ENCODE measurements at places on chromosomes 2 and 18. TPM values are rescaled to one million over a fixed set of nuclear protein-coding genes. Genes with fewer than 3 reads are reported as not detected.
A peak's percentile ranks its signal among the peaks of the same experiment; 100 is the strongest.

GRCh38 chr2:133139847-133140533 lies 428.3 kb downstream of the NCKAP5 start:
- no peak overlapping the region for H3K4me3 ChIP-seq
- H3K27me3 ChIP-seq: no peaks in the 10 kb centered on the region
- H3K36me3 ChIP-seq: no peaks in the 10 kb centered on the region
- no peak overlapping the region for H3K27ac ChIP-seq

GRCh38 chr18:35397976-35398375 lies 20.8 kb upstream of the ZNF396 start:
- H3K4me3 ChIP-seq: no peak overlapping the region
- H3K36me3 ChIP-seq: no peaks in the 10 kb centered on the region
- DNase-seq: no peak
- no peak overlapping the region for H3K27ac ChIP-seq
- no peaks in the 10 kb centered on the region for H3K4me1 ChIP-seq
- H3K27me3 ChIP-seq: no peaks in the 10 kb centered on the region

- H3K4me3 ChIP-seq: no peak overlapping the region
- H3K4me1 ChIP-seq: no peaks in the 10 kb centered on the region
- DNase-seq: no peak
- no peaks in the 10 kb centered on the region for H3K27me3 ChIP-seq
- H3K27ac ChIP-seq: no peak overlapping the region
Measured at GRCh38 chr2:224922142-224922727, 120.0 kb downstream of the DOCK10 start.

GRCh38 chr2:199273042-199273511 lies 184.7 kb downstream of the SATB2 start:
- H3K4me3 ChIP-seq: no peak overlapping the region
- no peaks in the 10 kb centered on the region for H3K36me3 ChIP-seq
- peaks cover 6% of the 10 kb centered on the region for H3K4me1 ChIP-seq

DNA sequence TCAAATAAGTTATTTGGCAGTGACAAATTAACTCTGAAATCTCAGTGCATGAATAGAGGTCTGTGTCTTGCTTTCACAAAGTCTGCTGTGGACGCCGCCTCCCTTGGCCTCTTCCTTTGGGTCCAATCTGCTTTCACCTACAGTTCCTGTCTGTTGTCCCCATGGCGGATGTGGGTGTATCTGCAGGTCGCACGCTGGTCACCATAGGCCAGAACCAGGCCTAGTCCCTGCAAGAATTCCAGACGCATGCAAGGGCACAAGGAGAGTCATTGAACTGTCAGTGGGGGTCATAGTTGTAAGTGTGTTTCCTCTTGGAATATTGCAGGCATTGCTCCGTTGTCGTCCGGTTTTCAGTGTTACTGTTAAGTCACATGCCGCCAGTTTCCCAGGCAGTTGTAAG lies 7.4 kb downstream of the SOCS6 start:
- no peak overlapping the region for H3K4me3 ChIP-seq
- no peaks in the 10 kb centered on the region for H3K27me3 ChIP-seq
- no peak for DNase-seq
- H3K4me1 ChIP-seq: peaks cover 10% of the 10 kb centered on the region

GRCh38 chr2:171319164-171319810 lies 114.5 kb downstream of the METTL8 start:
- H3K27me3 ChIP-seq: no peaks in the 10 kb centered on the region
- peaks cover 21% of the 10 kb centered on the region for H3K36me3 ChIP-seq
- H3K4me3 ChIP-seq: peak overlapping the region; percentile 35
- peak overlapping the region; percentile 97 for H3K27ac ChIP-seq
- DNase-seq: peak; percentile 50

DNA sequence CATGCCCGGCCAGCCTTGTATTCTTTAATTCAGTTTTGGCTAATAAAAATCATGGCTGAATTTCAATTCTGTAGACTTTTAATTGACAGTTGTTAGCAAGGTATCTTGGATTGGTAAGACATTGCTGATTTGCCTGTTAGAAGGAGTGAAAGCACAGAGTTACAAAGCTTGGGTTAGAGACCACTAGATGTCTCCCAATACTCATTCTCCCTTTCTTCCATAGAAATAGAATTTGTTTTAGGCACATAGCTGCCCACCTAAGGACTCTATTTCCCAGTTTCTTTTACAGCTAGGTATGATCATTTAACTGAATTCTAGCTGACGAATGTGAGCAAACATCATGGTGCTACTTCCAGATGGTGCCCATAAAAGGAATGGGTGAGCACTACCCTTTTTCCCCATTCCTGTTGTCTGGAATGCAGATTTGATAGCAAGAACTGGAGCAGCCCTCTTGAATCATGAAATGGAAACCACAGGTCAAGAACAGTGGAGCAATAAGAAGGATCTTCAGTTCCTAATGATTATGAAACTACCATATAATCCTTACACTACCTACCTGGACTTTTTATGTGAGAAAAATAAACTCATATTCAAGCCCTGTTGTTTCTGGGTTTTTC lies 17.5 kb downstream of the PECR start:
- H3K4me1 ChIP-seq: no peaks in the 10 kb centered on the region
- no peak overlapping the region for H3K27ac ChIP-seq
- no peaks in the 10 kb centered on the region for H3K27me3 ChIP-seq
- H3K4me3 ChIP-seq: no peak overlapping the region
- no peak for DNase-seq

DNA sequence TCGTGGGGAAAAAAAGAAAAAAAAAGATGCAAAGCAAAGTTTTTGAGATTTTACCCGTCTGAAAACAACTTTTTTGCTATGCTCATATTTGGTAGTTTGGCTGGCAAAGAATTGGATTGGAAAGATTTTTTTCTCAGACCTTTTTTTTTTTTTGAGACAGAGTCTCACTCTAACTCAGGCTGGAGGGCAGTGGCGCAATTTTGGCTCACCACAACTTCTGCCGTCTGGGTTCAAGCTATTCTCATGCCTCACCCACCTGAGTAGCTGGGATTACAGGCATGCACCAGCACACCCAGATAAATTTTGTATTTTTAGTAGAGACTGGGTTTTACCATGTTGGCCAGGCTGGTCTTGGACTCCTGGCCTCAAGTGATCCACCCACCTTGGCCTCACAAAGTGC lies 56.3 kb upstream of the TANC1 start:
- H3K4me1 ChIP-seq: no peaks in the 10 kb centered on the region
- no peaks in the 10 kb centered on the region for H3K27me3 ChIP-seq
- no peak for DNase-seq
- no peaks in the 10 kb centered on the region for H3K36me3 ChIP-seq

Gene CCDC74B
- 6.7 TPM for total RNA-seq

GRCh38 chr18:59233017-59233410 lies 13.1 kb downstream of the GRP start:
- no peaks in the 10 kb centered on the region for H3K4me1 ChIP-seq
- DNase-seq: no peak
- no peak overlapping the region for H3K4me3 ChIP-seq
- H3K27ac ChIP-seq: no peak overlapping the region
- H3K27me3 ChIP-seq: no peaks in the 10 kb centered on the region
- no peaks in the 10 kb centered on the region for H3K36me3 ChIP-seq

GRCh38 chr2:290090-290722 lies 2.3 kb upstream of the ALKAL2 start:
- DNase-seq: peak; percentile 78
- H3K27me3 ChIP-seq: peaks cover 8% of the 10 kb centered on the region
- peaks cover 6% of the 10 kb centered on the region for H3K4me1 ChIP-seq
- H3K36me3 ChIP-seq: no peaks in the 10 kb centered on the region
- H3K4me3 ChIP-seq: peak overlapping the region; percentile 57
- H3K27ac ChIP-seq: no peak overlapping the region

DNA sequence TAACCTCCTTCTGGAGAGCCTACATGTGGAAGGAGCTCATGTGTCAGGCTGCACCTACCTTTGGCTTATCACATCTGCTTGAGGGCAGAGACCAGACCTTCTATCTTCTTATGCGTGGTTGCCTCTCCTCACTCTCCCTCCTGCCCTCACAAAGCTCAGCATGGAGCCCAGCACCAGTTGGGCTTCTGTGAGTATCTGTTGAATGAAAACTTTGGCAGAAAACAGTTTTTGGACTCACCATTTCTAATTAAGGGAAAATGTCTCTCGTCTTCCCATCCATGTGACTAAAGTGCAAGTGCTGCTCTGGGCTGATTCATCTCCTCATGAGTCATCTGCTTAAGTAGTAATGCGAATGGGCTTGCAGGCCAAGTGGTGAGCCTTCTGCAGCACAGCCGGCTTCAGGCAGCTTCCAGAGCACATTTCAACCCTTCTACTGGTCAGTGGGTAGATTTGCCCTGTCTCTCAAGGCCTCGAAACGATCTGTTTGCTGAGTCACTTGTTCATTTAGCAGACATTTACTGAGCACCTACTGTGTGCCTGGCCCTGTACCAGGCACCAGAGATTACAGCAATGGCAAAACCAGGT lies 102.6 kb downstream of the VSNL1 start:
- DNase-seq: no peak
- H3K4me3 ChIP-seq: no peak overlapping the region
- no peaks in the 10 kb centered on the region for H3K27me3 ChIP-seq
- H3K4me1 ChIP-seq: no peaks in the 10 kb centered on the region

- H3K27me3 ChIP-seq: no peaks in the 10 kb centered on the region
- no peaks in the 10 kb centered on the region for H3K36me3 ChIP-seq
- no peak overlapping the region for H3K4me3 ChIP-seq
- peak; percentile 30 for DNase-seq
Measured at GRCh38 chr18:42174909-42175308, 219.9 kb downstream of the PIK3C3 start.

Gene RNF25
- total RNA-seq: 35.3 TPM

- peaks cover 10% of the 10 kb centered on the region for H3K36me3 ChIP-seq
- DNase-seq: no peak
- H3K27me3 ChIP-seq: no peaks in the 10 kb centered on the region
Measured at GRCh38 chr2:3498783-3499394, 20.4 kb downstream of the ADI1 start.

DNA sequence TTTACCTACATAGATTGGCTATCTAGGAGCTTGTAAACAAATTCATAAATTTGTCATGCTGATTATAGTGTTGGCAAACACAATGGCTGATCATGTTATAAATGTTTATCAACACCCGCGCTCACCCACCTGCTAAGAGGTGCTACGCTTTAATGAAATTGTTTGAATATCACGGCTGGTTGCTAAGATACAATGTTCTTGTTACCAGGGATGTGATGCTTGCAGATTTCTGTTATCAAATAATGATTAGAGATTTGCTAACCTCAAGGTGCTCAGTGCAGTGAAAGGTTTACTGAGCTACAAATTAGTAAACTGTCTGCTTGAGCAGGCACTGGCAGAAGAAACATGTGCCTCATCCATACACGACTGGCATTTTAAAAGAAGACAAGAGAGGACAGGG lies 160.0 kb upstream of the ZEB2 start:
- no peaks in the 10 kb centered on the region for H3K36me3 ChIP-seq
- no peak overlapping the region for H3K4me3 ChIP-seq
- no peaks in the 10 kb centered on the region for H3K27me3 ChIP-seq
- no peaks in the 10 kb centered on the region for H3K4me1 ChIP-seq
- DNase-seq: no peak

GRCh38 chr2:128003463-128003862 lies 24.4 kb downstream of the SAP130 start:
- no peak overlapping the region for H3K27ac ChIP-seq
- DNase-seq: no peak
- H3K27me3 ChIP-seq: no peaks in the 10 kb centered on the region
- peaks cover 77% of the 10 kb centered on the region for H3K36me3 ChIP-seq
- no peaks in the 10 kb centered on the region for H3K4me1 ChIP-seq

Gene PJVK
- total RNA-seq: 4.0 TPM

Gene L3MBTL4
- total RNA-seq: 2.0 TPM

Gene CTLA4
- not detected for total RNA-seq

- no peak overlapping the region for H3K27ac ChIP-seq
- no peaks in the 10 kb centered on the region for H3K4me1 ChIP-seq
- no peaks in the 10 kb centered on the region for H3K27me3 ChIP-seq
- no peak for DNase-seq
Measured at GRCh38 chr2:235769046-235769445, 275.2 kb downstream of the AGAP1 start.

DNA sequence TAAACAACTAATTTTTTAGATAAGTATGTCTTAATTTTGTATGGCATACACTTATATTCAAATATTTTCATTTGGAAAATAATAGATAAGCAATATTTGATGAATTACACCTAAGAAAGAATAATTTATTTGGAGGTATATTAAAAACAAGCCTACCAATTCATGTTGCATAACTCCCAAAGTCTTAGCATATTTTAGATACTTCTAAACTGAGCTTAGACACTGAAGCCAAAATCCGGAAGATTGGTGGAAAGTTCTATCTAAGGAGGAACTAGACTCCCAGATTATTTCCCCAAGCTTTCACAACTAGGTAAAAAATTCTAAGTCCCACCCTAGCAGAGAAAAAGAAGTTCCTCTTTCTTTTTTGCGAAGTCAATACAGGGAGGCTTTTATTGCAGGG lies 221.0 kb upstream of the MMADHC start:
- no peaks in the 10 kb centered on the region for H3K4me1 ChIP-seq
- DNase-seq: no peak
- H3K36me3 ChIP-seq: no peaks in the 10 kb centered on the region
- H3K27ac ChIP-seq: no peak overlapping the region
- no peak overlapping the region for H3K4me3 ChIP-seq

DNA sequence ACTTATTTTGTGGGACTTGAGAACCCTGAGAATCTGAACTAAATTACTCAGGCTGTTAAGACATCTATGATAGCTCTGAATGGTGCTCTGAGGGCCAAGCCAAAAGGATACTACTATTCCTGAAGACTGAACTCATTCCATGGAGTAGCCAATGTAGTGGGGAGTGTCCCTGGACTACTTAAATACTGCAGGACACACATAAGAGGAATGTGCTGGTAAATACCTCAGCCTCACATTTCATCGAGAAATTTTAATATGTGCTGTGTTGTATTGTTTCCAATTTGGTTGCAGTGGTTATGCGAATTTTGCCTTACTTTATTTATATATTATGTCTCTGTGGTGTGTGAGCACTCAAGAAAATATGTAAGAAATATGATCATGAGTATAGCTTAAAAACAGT lies 264.4 kb upstream of the FIGN start:
- no peak overlapping the region for H3K4me3 ChIP-seq
- H3K4me1 ChIP-seq: no peaks in the 10 kb centered on the region
- no peaks in the 10 kb centered on the region for H3K36me3 ChIP-seq
- no peak for DNase-seq

- no peak for DNase-seq
- H3K36me3 ChIP-seq: no peaks in the 10 kb centered on the region
- peaks cover 2% of the 10 kb centered on the region for H3K4me1 ChIP-seq
- no peaks in the 10 kb centered on the region for H3K27me3 ChIP-seq
- peak overlapping the region; percentile 52 for H3K27ac ChIP-seq
Measured at GRCh38 chr18:33269223-33269622, 171.3 kb downstream of the CCDC178 start.

All from H9 (cell line).